ENCODE measurements at places on chromosomes 12 and 14.

- no peak for DNase-seq
Observed at GRCh38 chr12:101783150-101783549, 43.9 kb upstream of the SYCP3 start.

DNA sequence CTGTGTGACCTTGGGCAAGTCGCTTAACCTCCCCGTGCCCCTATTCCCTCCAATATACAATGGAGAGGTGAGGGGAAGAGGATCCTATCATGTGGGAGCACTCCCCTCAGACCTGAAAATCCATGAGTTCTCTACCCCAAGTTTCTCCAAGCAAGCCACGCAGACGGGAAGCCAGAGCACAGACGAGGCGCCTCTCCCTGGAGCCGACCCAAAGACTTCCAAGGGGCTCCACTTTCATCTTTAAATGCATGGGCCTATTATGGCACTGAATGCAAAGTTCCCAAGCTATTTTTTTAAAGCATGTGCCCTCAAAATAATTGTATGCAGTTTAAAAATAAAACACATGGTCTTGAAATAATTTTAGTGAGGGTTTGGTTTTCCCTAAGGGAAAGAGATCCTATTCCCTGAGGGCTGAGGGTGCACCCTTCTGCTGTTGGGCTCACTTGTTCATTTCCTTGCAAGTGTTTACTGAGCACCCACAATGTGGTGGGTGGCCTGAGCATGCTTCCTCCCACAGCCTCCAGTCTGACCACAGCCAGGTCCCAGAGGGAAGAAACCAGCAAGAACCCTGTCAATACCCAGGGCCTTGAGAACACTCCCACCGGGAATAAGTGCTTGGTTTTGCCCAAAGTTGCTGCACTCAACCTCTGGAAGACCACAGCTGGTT, 14.6 kb downstream of the CMKLR1 start:
- DNase-seq, result no peak

DNA sequence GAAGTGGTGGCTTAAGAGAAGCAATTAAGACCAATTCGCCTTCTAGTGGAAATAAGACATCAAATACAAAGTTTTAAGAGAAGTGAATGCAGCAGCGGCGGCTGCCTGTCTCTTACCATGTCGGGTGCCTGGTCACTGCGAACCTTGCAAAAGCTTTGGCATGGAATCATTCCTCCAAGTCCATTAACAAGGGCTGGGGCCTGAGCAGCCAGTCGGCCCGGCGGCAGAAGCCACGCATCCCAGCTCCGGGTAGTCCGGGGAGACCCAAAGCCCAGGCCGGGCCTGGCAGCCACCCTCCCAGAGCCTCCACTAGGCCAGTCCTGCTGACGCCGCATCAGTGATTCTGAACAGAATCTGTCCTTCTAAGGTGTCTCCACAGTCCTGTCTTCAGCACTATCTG, 321.0 kb downstream of the TMEM121 start:
- no peak for DNase-seq

DNA sequence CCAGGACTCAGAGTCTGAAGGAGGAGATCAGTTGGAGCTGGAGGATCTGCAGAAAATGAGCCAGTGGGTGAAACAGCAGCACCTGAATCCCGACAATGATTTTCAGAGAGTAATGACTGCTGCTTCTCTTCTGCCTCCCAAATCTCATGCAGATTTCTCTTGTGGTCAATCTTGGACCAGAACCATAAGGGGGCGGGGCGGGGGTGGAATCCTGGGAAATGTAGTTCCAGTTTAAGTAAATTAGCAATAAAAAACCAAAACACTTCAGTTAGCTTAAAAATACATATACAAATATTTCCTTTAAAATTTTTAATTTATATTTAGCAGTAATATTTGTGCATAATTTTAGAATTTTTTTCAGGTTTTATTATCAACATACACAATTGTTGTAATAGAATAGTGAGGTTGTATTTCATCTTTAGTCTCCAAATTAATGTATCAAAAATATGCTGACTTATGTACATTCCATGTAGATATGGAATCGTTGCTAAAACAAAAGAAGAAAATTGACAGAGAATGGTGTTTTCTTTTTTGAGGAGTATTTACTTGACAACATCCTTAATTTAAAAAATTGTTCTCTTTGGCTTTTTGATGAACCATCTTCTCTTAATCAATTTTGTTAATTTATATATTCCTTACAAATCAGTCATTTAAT, 223.5 kb upstream of the SYT10 start:
- no peak for DNase-seq

DNA sequence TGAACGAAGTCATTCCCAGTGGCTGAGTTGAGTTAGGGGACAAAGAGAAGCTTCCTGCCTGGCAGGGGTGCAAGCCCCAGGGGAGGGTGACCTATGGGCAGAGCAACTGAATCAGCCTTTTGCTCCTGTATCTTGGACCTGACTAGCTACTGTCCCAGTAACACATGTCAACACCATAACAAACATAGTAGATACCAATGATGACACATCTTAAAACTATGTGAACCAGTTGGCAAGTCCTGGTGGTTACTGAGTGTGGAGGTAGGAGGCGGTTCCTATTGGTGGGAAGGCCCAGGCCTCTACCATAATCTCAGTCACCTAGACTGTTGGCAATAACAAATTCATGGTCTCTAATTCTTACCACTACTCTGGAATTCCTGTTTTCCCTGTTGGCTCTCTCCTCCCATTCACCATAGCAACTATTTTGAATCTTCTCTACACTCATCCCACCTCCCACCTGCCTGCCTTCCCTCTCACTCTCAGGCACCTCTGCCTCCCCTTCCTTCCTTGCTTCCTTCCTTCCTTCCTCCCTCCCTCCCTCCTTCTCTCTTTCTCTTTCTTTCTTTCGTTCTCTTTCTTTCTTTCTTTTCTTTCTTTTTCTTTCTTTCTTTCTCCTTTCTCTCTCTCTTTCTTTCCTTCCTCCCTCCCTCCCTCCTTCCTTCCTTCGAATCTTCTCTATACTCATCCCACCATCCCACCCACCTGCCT, 8.1 kb upstream of the P2RX7 start:
- no peak for DNase-seq

GRCh38 chr12:39006286-39006685, 100.9 kb upstream of the CPNE8 start:
- DNase-seq, result no peak

DNA sequence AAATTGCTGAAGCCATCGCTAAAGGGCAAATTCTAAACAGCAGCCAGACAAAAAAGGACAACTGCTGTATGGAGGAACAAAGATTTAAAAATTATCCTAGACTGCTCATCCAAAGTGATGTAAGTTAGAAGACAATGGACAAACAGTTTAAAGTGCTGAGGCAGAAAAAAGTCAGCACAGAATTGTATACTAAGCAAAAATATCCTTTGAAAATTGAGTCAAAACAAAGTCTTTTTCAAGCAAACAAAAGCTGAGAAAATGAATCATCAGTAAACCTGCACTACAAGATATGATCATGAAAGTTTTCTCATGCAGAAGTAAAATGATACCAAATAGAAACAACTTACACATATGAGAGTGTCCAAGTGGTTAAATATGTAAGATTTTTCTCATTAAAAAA, 43.6 kb downstream of the EML5 start:
- DNase-seq, result no peak

- DNase-seq, result no peak
Observed at GRCh38 chr14:31269634-31270195, 62.1 kb upstream of the HECTD1 start.

- DNase-seq, result no peak
Observed at GRCh38 chr14:61188196-61188595, 92.9 kb downstream of the TMEM30B start.

GRCh38 chr12:104339663-104340062, 36.1 kb downstream of the EID3 start:
- DNase-seq, result no peak

- no peak for DNase-seq
Observed at GRCh38 chr12:32360956-32361355, 38.4 kb upstream of the FGD4 start.

- DNase-seq, result no peak
Observed at GRCh38 chr12:105677672-105678071, 347.2 kb downstream of the C12orf75 start.

- DNase-seq, result no peak
Observed at GRCh38 chr14:105616802-105617192, 90.4 kb downstream of the TMEM121 start.

DNA sequence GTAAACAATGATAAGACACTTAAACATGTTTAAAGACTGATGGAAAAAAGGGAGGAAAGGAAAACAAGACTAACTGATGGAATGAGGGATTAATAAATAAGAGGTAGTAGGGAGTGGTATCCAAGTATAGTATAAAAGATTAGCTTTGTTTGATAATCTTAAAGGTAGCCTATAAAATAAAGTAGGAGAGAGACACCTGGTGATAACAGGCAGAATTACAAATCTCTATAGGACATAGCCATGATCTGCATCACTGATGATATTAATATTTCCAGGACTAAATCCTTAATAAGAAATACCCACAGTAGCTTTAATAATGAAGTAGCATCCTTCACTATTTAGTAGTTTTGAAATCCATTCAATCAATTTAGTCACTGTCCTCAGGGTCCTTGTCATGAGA, 30.4 kb downstream of the DLGAP5 start:
- no peak for DNase-seq

GRCh38 chr14:35292051-35292769, at the start of gene PSMA6:
Gene PSMA6, plus strand, starts transcription at chr14:35292382. Its CDS starts 95 bp downstream, at chr14:35292477.
- DNase-seq, result peak; percentile 99

DNA sequence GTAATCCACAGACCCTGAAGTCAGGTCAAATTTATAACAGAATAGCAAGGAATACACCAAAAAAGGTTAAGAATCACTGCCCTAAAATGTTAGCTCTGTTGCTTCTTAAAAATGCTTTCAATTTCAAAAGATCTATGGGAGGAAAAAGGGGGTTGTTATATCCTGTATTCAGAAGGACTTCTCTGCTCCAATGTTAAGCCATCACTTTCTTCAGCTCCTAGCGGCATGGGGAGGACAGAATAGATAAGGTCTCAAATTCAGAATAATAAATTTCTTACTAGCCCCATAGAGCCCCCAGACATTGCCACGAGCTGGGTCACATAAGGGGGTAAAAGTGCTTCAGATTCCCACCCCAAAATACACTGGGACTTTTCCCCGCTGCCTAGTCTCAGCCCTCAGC, 49.8 kb downstream of the CPM start:
- DNase-seq, result no peak

DNA sequence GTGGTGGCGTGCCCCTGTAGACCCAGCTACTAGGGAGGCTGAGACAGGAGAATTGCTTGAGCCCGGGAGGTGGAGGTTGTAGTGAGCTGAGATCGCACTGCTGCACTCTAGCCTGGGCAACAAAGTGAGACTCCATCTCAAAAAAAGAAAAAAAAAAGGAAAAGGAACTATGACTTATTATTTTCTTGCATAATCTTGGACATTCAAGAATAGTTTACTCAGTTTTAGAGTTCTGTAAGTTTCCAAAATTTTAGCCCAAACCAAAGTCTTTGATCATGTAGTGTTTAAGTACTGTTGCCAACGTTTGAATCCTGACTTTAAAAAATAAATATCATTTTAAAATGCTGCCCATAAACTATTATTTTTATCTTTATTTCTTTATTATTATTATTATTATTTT, 6.2 kb downstream of the PSMA6 start:
- DNase-seq, result no peak

DNA sequence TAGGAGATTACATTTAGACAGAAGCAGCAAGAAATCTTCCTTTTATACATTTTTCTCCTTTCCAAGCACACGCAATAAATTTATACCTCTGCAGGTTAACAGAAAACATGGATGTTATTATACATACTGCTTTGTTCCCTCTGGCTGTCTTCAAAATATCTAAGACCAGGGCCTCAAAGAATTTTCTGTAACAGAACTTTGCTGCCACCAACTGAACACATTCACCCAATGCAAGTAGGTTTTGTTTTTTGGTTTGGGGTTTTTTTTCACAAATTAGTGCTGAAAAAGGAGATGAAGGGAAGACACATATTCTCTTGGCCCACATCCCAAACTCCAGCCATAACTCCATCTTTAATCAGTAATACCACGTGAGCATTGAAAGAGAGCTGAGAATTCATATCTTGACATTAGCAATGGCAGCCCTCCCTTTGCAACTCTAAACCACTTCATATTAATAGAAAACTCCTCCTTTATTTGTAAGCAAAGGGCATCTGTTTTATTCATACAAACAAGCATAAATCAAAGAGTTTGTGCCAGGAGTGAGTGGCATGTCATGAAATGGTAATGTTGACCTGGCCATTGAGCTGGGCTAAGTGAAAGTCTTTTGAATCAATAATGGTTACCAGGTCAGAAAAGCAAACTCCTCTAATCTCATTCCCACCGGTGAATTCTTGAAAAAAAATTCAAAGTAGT, 150.8 kb upstream of the FSCB start:
- no peak for DNase-seq

DNA sequence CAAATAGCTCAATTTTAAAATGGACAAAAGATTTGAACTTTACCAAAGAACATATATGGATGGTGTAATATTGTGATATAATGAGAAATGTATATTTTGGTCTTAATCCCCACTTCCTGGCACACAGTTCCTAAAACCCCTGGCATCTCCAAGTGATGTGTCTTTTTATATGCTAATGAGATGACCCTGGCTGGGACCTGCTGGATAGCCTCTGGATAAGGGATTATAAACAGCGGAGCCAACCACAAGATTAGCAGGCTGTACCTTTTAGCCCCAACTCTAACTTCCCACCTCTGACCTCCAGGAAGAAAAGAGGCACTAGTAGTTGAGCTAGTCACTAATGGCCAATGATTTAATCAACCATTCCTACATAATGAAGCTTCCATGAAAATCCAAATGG, 130.0 kb downstream of the DPF3 start:
- no peak for DNase-seq

- no peak for DNase-seq
Observed at GRCh38 chr12:59929110-59929509, 333.3 kb downstream of the SLC16A7 start.

DNA sequence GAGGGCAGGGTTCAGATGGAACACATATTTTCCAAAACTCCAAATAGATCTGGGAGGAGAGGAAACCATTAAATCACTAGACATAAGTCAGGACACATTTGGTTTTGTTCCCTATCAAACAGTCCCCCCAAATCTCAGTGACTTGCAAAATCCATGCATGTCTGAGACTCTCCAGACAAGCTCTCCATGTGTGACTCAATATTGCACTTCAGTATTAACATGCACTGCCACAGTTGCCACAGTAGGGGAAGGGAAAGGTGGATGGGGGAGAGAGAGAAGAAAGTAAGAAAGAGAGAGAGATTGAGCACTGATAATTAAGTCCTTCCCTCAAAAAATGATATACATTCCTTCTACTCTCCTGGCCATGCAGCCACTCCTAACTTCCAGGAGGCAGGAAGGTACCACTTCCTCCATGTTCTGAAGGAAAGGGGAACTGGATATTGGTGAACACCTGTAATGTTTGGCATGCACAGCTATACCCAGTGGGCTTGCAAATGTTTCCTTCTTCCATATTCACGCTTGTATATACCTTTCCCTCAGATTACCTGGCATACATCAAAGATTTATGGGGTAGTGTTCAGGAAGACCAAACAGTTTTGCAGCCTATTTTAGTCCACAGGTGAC, 310.0 kb downstream of the ZFP36L1 start:
- DNase-seq, result no peak

DNA sequence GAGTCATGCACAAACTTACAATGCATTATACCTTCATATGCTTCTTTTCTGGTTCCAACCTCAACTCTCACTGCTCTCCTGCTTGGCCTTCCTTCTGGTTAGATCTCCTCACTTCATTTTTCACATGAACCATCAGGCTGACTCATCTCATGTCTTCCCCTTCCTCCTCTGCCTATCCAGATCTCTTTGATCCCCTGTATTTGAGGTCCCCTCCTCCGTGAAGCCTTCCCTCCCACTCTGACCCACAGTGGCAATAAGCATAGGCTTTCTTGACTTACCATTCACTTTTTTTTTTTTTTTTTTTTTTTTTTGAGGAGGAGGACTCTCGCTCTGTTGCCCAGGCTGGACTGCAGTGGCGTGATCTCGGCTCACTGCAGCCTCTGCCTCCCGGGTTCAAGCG, 14.7 kb upstream of the ASIC1 start:
- peak; percentile 37 for DNase-seq
